ENCODE measurements at places on chromosomes 7 and 10. TPM values are rescaled to one million over a fixed set of nuclear protein-coding genes. Genes with fewer than 3 reads are reported as not detected.

- peak; percentile 94 for DNase-seq
These were observed 11.3 kb downstream of the CRYGN start for GRCh38 chr7:151428378-151429236.

- no peak for DNase-seq
These were observed 154.7 kb upstream of the KAT6B start for GRCh38 chr10:74671716-74672115.

DNA sequence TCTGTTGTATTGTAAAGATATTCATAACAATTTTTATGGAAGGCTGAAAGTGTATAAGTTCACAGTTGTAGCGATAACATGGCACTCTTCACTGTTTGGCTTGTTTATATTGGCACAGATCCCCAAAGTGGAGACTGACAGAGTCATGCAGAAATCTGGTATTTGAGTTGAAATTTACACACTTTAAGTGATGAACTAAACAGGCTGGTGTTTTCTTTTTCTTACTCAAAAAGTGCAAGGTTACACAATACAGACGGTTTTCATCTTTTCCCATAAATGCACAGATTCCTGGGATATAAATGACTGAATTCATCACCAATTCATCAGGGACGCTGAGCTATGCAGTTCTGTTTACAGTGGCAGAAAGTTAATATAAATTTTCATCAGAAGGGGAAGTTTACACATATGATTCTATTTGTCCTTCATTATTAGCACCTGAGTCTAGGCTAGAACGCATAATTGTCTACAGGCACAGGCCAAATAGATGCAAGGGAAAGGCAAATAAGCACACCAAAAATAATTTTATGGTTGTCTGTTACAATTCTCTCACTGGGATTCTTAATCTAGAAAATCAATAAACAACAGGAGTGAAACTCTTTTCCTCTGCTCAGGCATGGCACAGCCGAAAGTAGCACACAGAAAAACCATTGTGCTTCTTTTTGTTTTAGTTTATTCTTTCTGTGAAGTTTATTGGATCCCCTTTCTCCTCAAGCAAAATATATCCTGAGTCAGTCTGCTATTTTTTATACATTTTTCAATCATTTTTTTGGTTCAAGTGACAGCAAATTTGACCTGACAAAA is 88.0 kb downstream of the FOXP2 start:
- peak; percentile 2 for DNase-seq

GRCh38 chr10:25178411-25178810 is 3.6 kb downstream of the GPR158 start:
- DNase-seq: no peak

- DNase-seq: peak; percentile 43
These were observed 455 bp downstream of the CUL2 start for GRCh38 chr10:35089611-35090161.

- DNase-seq: no peak
These were observed 535.9 kb downstream of the TFEC start for GRCh38 chr7:115494529-115495147.

- peak; percentile 58 for DNase-seq
These were observed 198.9 kb downstream of the REEP3 start for GRCh38 chr10:63720072-63720537.

- no peak for DNase-seq
These were observed 54.6 kb upstream of the ADGRA1 start for GRCh38 chr10:133032976-133033741.

DNA sequence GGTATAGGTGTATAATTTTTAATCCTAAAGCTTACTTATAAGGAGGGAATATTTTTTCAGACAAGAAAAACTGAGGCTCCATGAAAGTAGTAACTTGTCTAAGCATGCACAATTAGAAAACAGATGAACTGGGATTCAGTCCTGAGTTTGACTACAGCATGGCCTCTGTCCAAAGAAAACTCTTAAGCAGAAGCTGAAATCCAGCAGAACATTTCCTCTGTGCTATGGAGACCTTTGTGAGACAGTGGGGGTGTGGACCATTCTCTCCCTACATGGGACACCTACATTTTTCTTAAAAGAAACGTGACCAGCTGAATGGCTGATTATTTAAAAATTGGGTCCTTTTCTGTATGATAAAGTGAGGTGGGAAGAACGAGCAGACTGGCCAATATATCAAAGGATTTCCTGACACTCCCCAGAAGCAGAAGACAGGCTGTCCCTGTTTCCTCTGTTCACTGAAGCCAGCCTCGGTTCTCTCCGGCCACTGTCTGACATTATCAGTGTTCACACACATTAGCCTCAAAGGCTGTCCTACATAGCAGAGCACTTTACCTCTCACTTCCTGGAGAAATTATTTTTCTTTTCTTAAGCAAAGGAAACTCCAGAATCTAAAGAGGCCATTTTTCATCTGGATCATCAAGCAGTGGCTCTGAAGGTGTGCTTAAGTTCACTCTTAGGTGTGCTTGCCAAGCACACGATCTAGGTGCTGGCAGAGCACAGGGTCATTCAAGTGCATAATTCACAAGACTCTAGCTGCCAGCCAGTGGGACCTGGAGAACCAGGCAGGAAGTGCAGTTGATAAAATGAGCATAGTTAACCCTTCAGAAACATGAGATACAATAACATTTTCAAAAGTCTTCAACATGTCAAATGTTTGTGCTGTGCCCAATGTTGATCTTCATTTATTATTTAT is 40.4 kb upstream of the KIAA1217 start:
- DNase-seq: no peak

- DNase-seq: no peak
These were observed 4.2 kb downstream of the STK32C start for GRCh38 chr10:132303361-132304115.

GRCh38 chr10:71394926-71395562 is 1.7 kb upstream of the CDH23 start:
- DNase-seq: no peak

- DNase-seq: peak; percentile 25
These were observed 953.3 kb downstream of the XPNPEP1 start for GRCh38 chr10:108970016-108970415.

- DNase-seq: no peak
These were observed 39.3 kb downstream of the BAZ1B start for GRCh38 chr7:73482746-73483145.

- no peak for DNase-seq
These were observed 439.5 kb downstream of the NEBL start for GRCh38 chr10:20457649-20458048.

GPC2 gene
- total RNA-seq: 2.8 TPM

TNKS2 gene
- 30.0 TPM for total RNA-seq

ITGA8 gene
- 0.25 TPM for total RNA-seq

BNIP3 gene
- total RNA-seq: 734 TPM

ADRB1 gene
- total RNA-seq: 0.52 TPM

AGBL3 gene
- total RNA-seq: 1.8 TPM

GPNMB gene
- total RNA-seq: 11.3 TPM

CYP3A4 gene
- total RNA-seq: 0.05 TPM

ATP6V1F gene
- total RNA-seq: 160 TPM

BAZ1B gene
- 87.8 TPM for total RNA-seq

CUX1 gene
- 51.9 TPM for total RNA-seq
